Breast epithelium (tissue), 4 donors: ENCODE measurements at places on chromosomes 2 and 18. TPM values are rescaled to one million over a fixed set of nuclear protein-coding genes. Genes with fewer than 3 reads are reported as not detected.
A peak's percentile ranks its signal among the peaks of the same experiment; 100 is the strongest.

DNA sequence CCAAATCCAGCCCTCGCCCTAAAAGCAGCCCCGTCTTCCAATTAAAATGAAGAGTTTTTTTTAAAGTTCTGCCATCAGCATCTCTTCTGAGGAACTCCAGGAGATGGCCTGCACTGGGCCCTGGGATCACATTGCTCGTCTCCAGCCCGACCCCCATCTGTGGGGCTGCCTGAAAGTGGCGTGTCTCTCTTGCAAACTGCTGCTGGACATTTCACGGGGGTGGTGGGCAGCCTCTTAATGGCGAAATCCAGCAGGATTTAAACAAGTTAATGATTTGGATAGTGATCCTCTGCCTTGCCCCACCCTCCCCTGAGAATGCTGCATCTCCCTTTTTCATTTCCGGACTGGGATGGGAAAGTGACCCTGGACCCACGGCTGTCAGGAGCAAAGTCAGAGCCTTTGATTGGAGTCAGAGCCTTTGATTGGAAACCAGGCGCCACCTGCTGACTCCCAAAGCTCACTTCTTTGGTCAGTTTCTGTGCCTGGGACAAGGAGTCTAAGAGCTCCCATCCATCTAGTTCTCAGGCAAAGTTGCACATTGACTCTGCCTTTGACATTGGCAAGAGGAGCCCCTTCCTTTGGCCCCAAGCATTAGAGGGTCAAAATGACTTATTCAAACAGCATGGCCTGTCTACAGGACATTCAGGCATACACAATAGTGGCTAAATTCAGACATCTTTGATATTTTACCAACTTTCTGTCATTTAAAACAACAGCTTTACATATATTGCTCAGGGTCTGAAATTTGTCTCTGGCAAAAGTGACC is 155.2 kb downstream of the SH3BP4 start:
- no peaks in the 10 kb centered on the region for H3K4me1 ChIP-seq
- H3K27ac ChIP-seq, result no peak overlapping the region
- no peak overlapping the region for H3K4me3 ChIP-seq
- no peaks in the 10 kb centered on the region for H3K36me3 ChIP-seq
- peak; percentile 70 for DNase-seq

DNA sequence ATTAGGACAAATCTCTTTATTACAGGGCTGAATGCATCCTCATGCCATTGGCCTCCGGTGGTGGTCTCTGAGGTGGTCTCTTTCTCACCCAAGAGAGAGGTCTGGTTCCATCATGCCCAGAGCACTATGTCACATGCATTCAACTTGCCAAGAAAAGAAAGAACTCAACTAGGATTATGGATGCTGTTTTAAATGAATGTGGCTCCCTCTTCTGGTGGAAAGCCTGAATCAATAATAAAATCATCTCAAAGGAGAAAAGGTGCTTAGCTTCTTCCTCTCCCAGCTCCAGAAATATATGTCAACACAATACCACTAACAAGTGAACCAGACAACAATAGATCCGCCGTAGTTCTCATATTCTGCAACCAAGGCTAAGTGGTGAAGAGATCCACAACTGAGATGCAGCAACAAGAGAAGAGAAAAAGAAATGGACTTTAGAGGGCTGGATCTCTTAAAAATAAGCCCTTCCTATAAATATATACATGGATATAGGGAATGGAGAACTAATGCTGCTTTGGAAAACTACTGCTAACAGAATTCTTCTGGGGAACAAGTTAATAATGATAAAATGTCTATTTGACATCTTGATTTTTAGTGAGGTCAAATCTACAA is 396.8 kb downstream of the NCKAP5 start:
- H3K4me1 ChIP-seq, result no peaks in the 10 kb centered on the region
- no peak for DNase-seq
- H3K4me3 ChIP-seq, result no peak overlapping the region
- H3K36me3 ChIP-seq, result no peaks in the 10 kb centered on the region
- H3K27ac ChIP-seq, result no peak overlapping the region
- H3K27me3 ChIP-seq, result no peaks in the 10 kb centered on the region

GRCh38 chr2:178819992-178820391 is 12.8 kb upstream of the TTN start:
- no peaks in the 10 kb centered on the region for H3K4me1 ChIP-seq
- H3K27me3 ChIP-seq, result no peaks in the 10 kb centered on the region
- no peak overlapping the region for H3K4me3 ChIP-seq

DNA sequence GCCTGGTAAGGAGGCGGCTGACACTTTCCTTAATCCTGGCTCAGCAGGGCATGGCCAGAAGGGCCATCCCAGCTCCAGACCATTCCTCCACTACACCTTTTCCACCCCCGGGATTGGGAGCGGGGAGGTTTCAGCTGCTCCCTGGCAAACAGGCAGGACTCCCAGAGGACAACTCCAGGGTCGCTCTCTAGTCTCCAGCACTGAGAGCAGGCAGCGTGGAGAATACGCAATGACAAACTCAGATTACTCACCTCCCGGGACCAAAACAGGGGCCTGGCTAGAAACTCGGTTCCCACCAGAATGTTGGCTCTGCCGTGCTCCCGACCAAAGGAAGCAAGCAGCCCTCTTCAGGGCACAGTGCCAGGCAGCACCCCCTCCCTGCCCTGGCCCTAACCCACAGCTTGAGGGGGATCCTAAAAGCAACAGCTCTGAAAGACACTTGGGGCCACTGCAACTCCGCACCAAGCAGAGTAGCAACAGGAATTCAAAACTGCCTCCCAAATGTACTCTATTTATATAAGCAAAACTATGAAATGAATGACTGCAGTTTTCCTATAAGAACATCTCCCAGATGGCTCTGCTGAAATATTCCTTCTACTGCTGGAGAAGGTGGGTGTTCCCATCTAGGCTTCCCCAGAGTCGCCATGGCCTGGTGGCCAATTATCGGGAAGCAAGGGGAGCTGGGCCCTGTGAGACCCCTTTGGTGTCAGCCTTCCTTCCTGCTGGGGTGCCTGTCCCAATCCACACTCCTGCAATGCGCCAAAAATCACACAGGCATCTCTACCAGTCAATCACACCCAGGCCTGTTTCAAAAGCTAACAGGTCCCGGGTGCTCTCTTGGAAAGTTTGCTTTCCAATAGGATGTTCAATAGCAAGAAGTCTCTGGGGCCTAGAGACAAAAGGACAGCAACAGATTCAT is 61.2 kb upstream of the POMC start:
- peak overlapping the region; percentile 33 for H3K27ac ChIP-seq
- DNase-seq, result no peak
- H3K27me3 ChIP-seq, result no peaks in the 10 kb centered on the region
- no peaks in the 10 kb centered on the region for H3K4me1 ChIP-seq
- H3K4me3 ChIP-seq, result no peak overlapping the region

DNA sequence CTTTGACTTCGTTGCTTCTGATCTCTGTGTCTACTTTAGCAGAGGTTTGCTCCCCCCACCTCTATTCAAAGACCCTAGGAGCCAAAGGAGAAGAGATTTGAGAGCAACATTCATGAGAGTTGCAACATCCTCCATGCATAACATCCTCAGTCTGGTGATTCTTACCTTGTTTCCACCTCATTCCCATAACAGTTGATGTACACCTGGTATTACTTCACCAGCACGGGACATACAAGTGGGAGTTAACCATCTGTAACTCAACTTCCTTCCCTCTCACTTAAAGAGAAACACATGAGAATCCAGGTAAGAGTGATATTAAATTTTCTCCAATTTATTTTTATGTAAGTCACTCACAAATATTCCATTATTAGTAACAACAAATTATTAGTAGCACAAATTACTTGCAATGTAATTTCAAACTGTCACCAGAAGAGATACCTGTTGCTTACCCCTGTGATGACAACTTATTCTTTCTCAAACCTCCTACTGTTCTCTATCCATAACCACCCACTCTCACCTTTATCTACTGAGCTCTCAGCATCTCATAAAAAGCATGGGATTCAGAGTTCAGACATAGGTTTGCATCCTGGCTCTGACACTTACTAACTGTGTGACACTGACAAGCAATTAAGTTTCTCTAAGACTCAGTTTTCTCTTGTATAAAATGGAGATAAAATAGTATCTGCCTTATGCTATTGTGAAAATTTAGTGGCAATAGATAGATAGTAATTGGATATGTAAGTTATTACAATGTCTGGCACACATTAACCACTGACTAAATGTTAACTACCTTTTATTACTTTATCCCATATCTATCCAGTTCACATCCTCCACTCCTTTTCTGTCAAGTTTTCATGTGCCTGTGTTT is 184.6 kb upstream of the SRD5A2 start:
- H3K27ac ChIP-seq, result no peak overlapping the region
- DNase-seq, result no peak
- H3K4me1 ChIP-seq, result no peaks in the 10 kb centered on the region

The HNMT gene
- 174 TPM for total RNA-seq

The GALNT5 gene
- 1.6 TPM for total RNA-seq

The TBR1 gene
- total RNA-seq, result not detected
